ENCODE measurements at places on chromosomes 2 and 18. TPM values are rescaled to one million over a fixed set of nuclear protein-coding genes. Genes with fewer than 3 reads are reported as not detected.

ABHD3 gene
- total RNA-seq, result 16.2 TPM

LRRTM1 gene
- total RNA-seq, result not detected

ANKRD30BL gene
- not detected for total RNA-seq

MARCHF4 gene
- total RNA-seq, result 35.6 TPM

POTEJ gene
- total RNA-seq, result not detected

MAP2 gene
- 1.3 TPM for total RNA-seq

LRATD1 gene
- total RNA-seq, result 0.07 TPM

GKN2 gene
- total RNA-seq, result 4.3 TPM

DHRS9 gene
- 3.5 TPM for total RNA-seq

ASB18 gene
- total RNA-seq, result not detected

CXXC1 gene
- total RNA-seq, result 48.9 TPM

C2orf66 gene
- total RNA-seq, result 0.11 TPM

MEP1B gene
- not detected for total RNA-seq

WDCP gene
- 10.7 TPM for total RNA-seq

TWSG1 gene
- total RNA-seq, result 20.2 TPM

HRH4 gene
- total RNA-seq, result not detected

NOSTRIN gene
- total RNA-seq, result 3.3 TPM

GULP1 gene
- 41.1 TPM for total RNA-seq

POTEE gene
- total RNA-seq, result 0.04 TPM

SAG gene
- total RNA-seq, result not detected

FBXO41 gene
- total RNA-seq, result 3.9 TPM

SERPINB11 gene
- not detected for total RNA-seq

ARHGEF4 gene
- total RNA-seq, result 9.2 TPM

PLA2R1 gene
- total RNA-seq, result 2.7 TPM

OSR1 gene
- 5.8 TPM for total RNA-seq

GREB1L gene
- 1.6 TPM for total RNA-seq

STPG4 gene
- not detected for total RNA-seq

FTCDNL1 gene
- 2.6 TPM for total RNA-seq

PIKFYVE gene
- total RNA-seq, result 3.5 TPM

VIL1 gene
- total RNA-seq, result 0.44 TPM

GPC1 gene
- total RNA-seq, result 214 TPM

ICA1L gene
- 2.5 TPM for total RNA-seq

BOLL gene
- total RNA-seq, result not detected

CRYGC gene
- not detected for total RNA-seq

KCNF1 gene
- total RNA-seq, result 43.9 TPM

MRPL30 gene
- 30.5 TPM for total RNA-seq

ATP8B1 gene
- 9.0 TPM for total RNA-seq

RNF152 gene
- not detected for total RNA-seq

QPCT gene
- 19.4 TPM for total RNA-seq

CCBE1 gene
- 12.5 TPM for total RNA-seq

EGR4 gene
- total RNA-seq, result 0.43 TPM

SATB2 gene
- 3.4 TPM for total RNA-seq

SERPINB4 gene
- not detected for total RNA-seq

DNAJC5G gene
- not detected for total RNA-seq

REG1B gene
- not detected for total RNA-seq

STAT4 gene
- total RNA-seq, result 4.3 TPM

KCNG2 gene
- total RNA-seq, result not detected

NGEF gene
- 12.8 TPM for total RNA-seq

UPP2 gene
- total RNA-seq, result not detected

PLEKHH2 gene
- 0.89 TPM for total RNA-seq

TMEM150A gene
- total RNA-seq, result 15.3 TPM

ZCCHC2 gene
- total RNA-seq, result 8.6 TPM

Measured in A549 treated with ZK216348 at 1 μM for 4 hours (cell line).